Mesenchymal stem cell (in vitro differentiated cells and primary cell): ENCODE measurements at places on chromosomes 4 and X.

DNA sequence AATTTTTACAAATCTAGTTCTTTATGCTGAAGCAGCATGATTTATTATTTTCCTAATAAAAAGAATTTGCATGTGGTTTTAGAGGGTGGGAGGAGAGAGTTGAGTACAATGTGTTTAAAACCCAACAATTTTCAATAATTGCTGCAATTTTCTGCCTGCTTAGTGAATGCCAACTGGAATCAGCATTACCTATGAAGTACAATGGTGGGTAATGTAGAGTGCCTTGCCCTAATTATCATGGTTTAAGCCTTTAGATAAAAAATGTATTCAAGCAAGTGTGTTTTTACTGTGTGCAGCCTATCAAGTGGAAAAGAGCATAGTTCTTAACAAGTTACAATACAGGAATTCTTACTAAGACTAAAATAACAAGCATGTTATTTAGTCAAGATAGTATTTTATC, 77.9 kb upstream of the ANKRD50 start:
- H3K4me3 ChIP-seq, result no peak overlapping the region
- no peaks in the 10 kb centered on the region for H3K4me1 ChIP-seq
- no peaks in the 10 kb centered on the region for H3K27me3 ChIP-seq

DNA sequence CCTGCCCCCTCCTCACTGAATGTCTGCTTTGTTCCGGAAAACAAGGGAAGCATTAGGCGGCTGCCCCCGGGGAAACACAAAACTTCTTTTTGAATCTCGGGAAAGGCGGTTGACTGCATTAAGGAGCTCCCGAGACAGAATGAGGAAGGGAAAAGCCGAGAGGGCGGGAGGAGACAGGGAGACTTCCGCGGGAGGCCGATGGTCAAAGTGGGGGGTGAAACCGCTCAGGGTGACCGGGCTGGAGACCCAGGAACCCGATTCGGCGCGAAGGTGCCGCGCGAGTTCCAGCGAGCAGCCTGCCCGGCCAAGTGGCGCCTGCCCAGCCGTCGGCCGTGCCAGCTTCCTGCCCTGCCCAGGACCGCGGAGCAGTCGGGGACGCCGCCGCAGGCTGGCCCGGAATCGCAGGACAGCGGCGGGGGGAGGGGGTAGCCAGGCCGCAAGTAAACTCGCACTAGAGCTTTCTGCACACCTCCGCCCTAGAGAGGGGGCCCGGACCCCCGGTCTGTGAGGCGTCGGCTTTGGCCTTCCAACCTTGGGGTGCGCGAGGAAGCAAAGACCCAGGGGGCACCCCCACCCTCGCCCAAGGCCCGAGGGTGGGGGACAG, 55.1 kb upstream of the BCOR start:
- no peaks in the 10 kb centered on the region for H3K36me3 ChIP-seq
- DNase-seq, result peak; percentile 34
- peak overlapping the region; percentile 71 for H3K4me3 ChIP-seq
- H3K27me3 ChIP-seq, result no peaks in the 10 kb centered on the region
- peaks cover 55% of the 10 kb centered on the region for H3K4me1 ChIP-seq

GRCh38 chr4:1015746-1016145, 4.3 kb downstream of the FGFRL1 start:
- H3K4me3 ChIP-seq, result no peak overlapping the region
- H3K36me3 ChIP-seq, result peaks cover 61% of the 10 kb centered on the region
- H3K27ac ChIP-seq, result no peak overlapping the region

DNA sequence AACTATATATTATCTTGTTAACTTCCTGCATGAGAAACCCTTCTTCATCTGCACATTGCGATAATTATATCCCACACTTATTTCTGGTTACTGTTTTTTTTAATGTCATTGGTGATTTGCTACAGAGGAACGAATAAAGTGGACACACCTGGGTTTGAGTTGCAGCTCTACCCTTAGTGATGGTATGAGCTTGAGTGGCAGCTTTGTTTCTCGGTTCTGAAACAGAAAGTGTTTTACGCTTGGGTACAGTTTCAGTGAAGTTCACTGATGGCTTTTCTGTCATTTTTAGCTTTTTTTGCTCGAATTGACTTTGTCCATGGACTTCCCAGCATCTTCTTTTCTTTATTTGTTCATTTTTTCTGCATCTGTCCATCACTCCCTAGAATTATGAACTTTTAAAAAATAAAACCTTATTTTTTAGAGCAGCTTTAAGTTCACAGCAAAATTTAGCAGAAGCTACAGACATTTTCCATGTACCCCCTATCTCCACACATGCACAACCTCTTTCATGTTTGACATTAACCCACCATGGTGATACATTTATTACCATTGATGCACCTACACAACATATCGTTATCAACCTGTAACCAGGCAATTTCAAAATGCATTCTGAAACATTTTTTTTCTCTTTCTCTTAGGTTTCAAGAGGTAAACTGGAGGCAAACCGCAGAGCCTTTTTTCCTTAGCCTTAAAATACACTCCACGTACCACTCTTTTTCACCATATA, 1041.6 kb upstream of the PRKX start:
- no peak overlapping the region for H3K27ac ChIP-seq
- no peaks in the 10 kb centered on the region for H3K4me1 ChIP-seq
- no peak overlapping the region for H3K4me3 ChIP-seq
- H3K27me3 ChIP-seq, result no peaks in the 10 kb centered on the region
- H3K36me3 ChIP-seq, result no peaks in the 10 kb centered on the region
- DNase-seq, result no peak

- no peak overlapping the region for H3K4me3 ChIP-seq
- H3K4me1 ChIP-seq, result no peaks in the 10 kb centered on the region
- H3K27ac ChIP-seq, result no peak overlapping the region
- no peaks in the 10 kb centered on the region for H3K27me3 ChIP-seq
These were observed 9.4 kb upstream of the TET2 start for GRCh38 chr4:105137121-105137875.

DNA sequence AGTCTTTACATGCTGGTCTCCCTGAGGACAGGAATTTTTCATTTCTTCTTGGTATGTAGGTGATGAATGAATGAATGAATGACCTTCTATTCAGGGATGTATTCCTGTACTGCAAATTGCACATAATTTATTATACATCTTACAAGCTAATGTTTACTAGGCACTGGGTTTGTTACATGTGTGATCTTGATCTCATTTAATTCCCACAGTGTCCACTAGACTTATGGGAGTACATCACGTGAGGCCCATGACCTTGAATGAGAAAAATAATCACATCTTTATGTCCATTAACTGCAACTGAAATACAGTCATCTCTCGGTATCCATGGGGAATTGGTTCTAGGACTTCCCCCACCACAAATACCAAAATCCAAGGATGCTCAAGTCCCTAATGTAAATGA, 150.3 kb downstream of the TMEM164 start:
- H3K4me1 ChIP-seq, result peaks cover 2% of the 10 kb centered on the region
- no peak overlapping the region for H3K27ac ChIP-seq
- no peaks in the 10 kb centered on the region for H3K36me3 ChIP-seq
- H3K27me3 ChIP-seq, result peaks cover 30% of the 10 kb centered on the region
- H3K4me3 ChIP-seq, result no peak overlapping the region
- no peak for DNase-seq

GRCh38 chr4:119299260-119299671, 22.7 kb downstream of the FABP2 start:
- no peak overlapping the region for H3K27ac ChIP-seq
- peak; percentile 43 for DNase-seq
- peaks cover 3% of the 10 kb centered on the region for H3K36me3 ChIP-seq
- H3K4me1 ChIP-seq, result peaks cover 7% of the 10 kb centered on the region

DNA sequence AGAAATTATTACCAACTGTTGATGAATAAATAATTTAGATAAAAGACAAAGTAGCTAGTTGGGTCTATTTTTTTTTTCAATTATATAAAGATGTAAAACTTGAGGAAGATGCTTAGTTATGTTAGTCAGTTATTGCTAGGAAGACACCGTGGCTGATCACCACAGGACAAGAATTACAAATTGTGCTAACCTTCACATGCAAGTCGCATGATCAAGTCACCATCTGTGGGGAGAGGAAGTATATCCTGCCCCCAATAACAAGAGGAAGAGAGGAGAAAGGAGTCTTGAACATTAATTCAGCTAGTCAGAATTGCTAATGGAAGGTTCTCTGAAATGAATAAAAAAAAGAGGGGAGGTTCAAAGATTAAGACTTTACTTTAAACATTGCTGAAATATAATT, 52.3 kb downstream of the CPEB2 start:
- H3K4me3 ChIP-seq, result no peak overlapping the region
- no peak for DNase-seq
- no peaks in the 10 kb centered on the region for H3K27me3 ChIP-seq
- peaks cover 98% of the 10 kb centered on the region for H3K36me3 ChIP-seq
- no peaks in the 10 kb centered on the region for H3K4me1 ChIP-seq
